Stimulated activated memory B cell treated with anti-CD40 and anti-IgM and Interleukin-4, amounts not matched to agents 10 μg/mL and 1 μg/mL and 100 μg/mL, for 72 hours (primary cell): ENCODE measurements at places on chromosomes 4 and X.

- no peak for ATAC-seq
These were observed 11.8 kb downstream of the PCDH10 start for GRCh38 chr4:133160853-133161252.

- no peak for ATAC-seq
These were observed 15.1 kb downstream of the XG start for GRCh38 chrX:2766906-2767305.

GRCh38 chrX:73831500-73831899, 268.5 kb downstream of the CHIC1 start:
- no peak for ATAC-seq

- ATAC-seq, result no peak
These were observed 10.2 kb downstream of the CD40LG start for GRCh38 chrX:136658151-136658550.

DNA sequence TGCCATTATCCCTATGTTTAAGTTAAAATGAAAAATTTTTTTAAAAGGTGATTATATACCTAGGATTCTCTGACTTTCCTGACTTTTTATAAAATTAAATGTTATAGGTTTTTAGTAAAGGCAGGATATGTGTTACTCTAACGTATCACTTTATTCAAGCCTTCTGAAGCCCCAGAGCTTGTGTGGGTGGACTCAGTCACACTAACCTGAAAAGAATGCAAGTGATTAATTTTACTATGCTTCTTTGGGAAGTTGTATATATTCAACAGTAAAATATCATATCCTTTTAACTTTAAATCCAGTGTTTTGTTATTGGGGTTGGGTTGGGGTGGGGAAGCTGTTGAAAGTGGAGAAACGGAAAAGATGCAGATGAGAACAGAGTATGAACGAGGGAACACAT, 22.8 kb downstream of the PDLIM3 start:
- ATAC-seq, result no peak

GRCh38 chr4:132646186-132646585, 502.9 kb upstream of the PCDH10 start:
- no peak for ATAC-seq

DNA sequence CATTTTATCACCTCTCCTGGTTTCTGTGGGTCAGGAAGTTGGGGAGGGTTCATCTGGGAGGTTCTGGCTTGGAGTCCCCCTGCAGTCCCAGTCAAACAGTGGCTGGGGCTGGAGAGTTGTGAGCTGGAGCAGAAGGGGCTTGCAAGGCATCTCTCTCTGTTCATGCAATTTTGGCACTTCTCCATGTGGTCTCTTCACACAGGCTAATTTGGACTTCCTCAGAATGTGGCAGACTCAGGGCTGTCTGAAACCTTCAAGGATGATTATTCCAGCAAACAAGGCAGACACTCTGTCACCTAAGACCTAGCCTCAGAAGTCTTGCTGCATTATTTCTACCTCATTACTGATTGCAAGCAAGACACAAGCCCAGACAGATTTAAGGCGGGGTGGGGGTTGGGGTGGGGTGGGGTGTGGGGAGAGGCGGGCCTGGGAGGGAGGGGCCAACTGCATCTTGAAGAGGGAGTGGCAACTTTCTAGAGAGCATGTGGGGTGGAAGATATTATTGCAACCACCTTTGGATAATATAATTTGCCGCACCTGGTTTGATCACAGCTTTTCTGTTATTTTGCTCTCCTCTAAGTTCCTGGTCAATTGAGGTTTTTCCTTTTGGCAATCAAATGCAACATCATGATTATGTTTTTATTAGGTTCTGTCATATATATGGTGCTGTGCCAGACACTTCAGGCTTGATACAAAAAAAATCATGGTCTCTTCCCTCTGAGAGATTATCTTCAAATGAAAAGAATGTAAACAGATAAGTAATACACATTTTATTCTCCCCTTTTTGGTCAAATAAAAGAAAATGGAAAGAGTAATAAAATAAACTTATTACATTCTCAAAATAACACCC, 799.5 kb downstream of the RPA4 start:
- ATAC-seq, result no peak

DNA sequence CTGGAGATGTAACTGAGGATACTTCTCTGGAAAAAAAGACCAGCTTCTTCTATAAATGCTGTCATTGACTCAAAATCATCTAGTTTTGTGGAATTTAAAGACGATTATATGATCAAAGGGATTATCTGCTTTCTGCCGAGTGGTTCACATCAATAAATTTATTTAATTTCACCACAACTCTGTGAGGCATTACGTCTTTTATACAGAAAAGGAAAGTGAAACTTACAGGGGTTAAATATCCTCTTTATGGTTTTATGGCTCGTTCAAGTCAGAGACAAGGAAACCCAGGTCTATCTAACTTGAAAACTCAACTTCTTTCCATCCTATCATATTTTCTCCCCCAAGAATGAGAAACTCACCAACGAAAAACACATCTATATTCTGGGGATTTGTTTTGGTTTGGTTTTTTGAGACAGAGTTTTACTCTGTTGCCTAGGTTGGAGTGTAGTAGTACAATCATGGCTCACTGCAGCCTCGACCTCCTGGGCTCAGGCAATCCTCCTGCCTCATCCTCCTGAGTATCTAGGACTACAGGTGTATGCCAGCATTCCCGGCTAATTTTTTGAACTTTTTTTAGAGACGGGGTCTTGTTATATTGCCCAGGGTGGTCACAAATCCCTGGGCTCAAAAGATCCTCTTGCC, 377.9 kb upstream of the EMCN start:
- ATAC-seq, result peak; percentile 45

DNA sequence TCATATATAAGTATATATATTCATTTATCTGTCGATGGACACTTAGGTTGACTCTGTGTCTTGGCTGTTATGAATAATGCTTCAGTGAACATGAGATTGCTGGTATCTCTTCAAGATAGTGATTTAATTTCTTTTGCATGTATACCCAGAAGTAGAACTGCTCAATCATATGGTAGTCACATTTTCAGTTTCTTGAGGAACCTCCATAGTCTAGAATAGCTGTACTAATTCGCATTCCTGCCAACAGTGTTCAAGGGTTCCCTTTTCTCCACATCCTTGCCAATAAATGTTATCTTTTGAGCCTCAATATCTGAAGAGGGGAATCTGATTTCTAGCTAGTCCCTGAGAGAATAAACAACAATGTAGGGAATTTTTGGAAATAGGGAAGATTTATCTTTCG, 32.4 kb upstream of the CCNG2 start:
- no peak for ATAC-seq

DNA sequence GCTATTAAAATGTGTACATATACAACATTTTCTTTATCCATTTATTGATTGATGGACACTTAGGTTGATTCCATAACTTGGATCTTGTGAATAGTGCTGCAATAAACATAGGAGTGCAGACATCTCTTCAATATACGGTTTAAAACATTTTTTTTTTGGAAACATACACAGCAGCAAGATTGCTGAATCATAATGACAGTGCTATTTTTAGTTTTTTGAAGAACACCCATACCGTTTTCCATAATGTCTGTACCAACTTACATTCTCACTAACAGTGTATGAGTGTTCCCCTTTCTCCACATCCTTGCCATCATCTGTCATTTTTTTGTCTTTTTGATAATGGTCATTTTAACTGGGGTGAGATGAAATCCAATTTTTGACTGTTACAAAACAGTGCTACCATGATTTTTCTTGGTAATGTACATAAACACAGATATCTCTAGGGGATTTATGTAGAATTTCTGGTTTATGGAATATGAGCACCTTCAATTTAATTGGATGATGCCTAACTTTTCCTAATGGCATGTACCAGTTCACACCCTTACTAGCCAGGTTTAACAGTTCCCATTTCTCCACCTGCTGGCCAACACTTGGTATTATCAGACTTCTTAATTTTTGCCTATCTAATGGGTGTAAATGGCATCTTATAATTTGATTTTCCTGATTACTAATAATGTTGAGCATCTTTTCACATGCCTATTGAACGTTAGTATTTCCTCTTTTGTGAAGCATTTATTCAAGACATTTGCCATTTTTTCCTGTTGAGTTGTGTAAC, 21.0 kb upstream of the TMSB15B start:
- ATAC-seq, result no peak

DNA sequence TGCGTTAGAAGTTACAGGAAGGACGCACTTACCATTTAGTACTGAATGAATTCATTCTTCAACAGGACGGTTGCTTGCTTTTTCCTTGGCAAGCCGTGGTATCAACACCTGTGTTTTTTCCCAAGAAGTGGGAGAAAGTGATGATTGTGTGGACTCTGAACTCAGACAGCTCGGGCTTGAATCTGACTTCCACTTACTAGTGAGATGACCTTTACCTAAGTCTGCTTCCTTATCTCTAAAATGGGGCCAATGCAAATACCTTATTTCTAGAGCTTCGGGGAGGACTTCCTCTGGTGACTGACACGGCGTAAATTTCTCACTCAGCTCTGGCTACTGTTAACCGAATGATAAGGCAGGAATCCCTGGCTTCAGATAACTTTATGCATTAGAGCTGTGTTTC, 146.8 kb upstream of the RBPJ start:
- ATAC-seq, result no peak

DNA sequence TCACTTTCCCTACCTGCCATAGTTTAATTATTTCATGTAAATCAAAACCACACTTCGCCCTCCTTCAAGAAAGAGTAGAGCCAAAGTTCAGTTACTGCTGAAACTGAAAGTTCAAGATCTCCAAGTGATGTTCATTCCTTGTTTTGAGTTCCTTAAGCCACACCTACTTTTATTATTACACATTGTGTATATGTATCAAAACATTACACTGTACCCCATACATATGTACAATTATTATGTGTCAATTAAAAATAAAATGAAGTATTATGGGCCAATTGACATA, 892.3 kb upstream of the NDST4 start:
- no peak for ATAC-seq

- peak; percentile 60 for ATAC-seq
These were observed 148.0 kb upstream of the STX18 start for GRCh38 chr4:4689694-4690440.

GRCh38 chr4:104491481-104492182, 3.1 kb downstream of the CXXC4 start:
- peak; percentile 63 for ATAC-seq

DNA sequence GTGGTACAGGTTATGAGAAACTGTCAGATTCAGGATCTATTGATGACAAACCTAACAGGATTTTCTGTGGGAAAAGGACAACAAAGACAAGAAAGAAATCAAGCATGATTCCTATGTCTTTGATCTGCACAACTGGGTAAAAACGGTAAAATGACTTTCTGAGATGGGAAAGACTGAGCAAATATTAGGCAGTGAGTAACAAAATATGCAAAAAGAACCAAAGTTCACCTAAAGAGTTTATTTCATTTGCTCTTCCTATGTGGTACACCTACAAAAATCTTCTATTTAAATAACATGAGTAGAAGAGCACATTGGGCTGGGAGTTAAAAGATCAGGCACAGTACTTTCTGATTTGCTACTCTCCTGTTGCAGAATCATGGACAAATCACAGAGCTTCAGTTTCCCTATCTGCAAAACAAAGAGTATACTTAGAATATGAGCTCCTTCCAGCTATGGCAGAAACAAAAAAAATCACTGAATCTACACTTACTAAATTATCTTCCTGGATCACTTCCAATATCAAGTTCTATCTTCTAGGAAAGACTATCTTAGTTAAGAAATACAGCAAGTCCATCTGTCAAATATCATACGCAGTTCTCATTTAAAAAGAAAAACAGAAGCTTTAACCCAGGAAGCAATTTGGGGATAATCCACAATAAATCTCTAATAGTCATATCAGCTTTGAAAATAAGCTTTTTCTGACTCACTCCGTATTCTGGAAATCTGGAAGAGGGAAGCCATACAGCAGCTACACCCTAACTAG, 37.4 kb downstream of the NFXL1 start:
- ATAC-seq, result no peak

- no peak for ATAC-seq
These were observed 45.5 kb downstream of the FAM9B start for GRCh38 chrX:8988446-8988845.

- no peak for ATAC-seq
These were observed 13.0 kb upstream of the SLC25A5 start for GRCh38 chrX:119455264-119455663.

DNA sequence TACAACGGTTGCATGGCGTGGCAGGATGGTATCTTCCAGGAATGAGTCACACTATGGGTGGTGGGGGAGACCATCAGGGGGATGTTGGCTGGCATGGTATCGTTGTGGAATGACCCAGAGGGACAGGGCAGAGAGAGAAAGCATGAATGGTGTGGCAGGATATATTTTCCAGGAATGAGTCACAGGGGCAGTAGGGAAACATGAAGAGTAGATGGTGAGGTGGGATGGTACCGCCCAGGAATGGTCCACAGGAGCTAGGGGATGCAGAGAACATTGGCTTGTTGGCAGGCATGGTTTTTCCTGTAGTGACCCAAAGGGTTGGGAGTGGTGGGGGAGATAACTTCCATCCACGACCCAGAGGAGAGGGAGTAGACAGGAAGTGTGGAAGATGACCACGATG, 62.4 kb downstream of the MAOA start:
- no peak for ATAC-seq

GRCh38 chr4:74583757-74584156, 138.8 kb downstream of the AREG start:
- no peak for ATAC-seq

- ATAC-seq, result no peak
These were observed 49.4 kb upstream of the ENOX2 start for GRCh38 chrX:130952266-130953043.

- ATAC-seq, result peak; percentile 82
These were observed 278 bp downstream of the CLOCK start for GRCh38 chr4:55546506-55546755.

DNA sequence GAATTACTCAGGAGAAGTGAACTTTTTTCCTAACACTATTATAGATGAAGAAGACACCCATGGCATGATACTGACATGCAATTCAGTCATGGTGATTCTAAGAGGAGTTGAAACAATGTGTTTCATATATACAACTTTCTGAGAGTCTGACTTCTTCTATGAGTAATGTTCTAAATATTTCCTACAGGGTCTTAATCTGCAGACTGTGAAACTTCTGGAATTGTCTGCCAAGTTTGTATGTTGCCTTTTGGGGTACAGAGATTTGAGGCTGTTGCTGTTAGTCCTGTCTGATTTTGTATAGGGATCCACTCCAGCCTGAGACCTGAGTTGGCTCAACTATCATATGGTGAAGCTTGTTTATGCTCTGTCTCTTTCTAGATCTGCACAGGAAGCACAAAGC, 160.6 kb upstream of the GATB start:
- no peak for ATAC-seq

DNA sequence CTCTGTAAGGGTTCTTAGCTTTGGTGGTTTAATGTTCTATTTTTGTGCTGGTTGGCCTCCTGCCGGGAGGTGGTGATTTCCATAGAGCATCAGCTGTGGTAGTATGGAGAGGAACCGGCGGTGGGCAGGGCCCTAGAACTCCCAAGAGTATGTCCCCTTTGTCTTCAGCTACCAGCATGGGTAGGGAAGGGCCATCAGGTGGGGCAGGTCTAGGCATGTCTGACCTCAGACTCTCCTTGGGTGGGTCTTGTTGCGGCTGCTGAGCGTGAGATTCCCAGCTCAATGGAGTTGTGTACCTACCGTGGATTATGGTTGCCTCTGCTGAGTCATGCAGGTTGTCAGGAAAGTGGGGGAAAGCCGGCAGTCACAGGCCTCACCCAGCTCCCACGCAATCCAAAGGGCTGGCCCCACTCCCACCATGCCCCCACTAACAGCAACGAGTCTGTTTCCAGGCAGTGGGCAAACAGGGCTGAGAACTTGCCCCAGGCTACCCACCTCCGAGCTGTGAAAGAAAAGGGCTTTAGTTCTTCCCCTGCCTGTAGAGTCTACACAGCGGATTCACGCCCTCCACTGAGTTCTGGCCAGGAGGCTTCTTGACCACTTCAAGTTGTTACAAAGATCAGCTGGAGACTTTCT, 235.9 kb downstream of the RPA4 start:
- no peak for ATAC-seq
